ENCODE measurements at places on chromosomes 13 and 19.

GRCh38 chr13:84076280-84076679, 194.0 kb upstream of the SLITRK1 start:
- no peak for DNase-seq

GRCh38 chr13:47033216-47033615, 136.4 kb upstream of the HTR2A start:
- no peak for DNase-seq

DNA sequence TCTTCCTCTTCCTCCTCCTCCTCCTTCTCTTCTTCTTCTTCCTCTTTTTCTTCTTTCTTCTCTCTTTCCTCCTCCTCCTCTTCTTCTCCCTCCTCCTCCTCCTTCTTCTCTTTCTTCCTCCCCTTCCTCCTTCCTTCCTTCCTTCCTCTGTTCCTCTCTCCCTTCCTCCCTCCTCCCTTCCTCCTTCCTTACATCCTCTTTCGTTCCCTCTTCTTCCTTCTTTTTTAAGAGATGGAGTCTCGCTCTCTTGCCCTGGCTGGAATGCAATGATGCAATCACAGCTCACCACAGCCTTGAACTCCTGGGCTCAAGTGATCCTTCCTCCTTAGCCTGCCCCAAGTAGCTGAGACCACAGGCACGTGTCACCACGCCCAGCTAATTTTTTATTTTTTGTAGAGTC, 13.2 kb downstream of the EHD2 start:
- no peak for DNase-seq

DNA sequence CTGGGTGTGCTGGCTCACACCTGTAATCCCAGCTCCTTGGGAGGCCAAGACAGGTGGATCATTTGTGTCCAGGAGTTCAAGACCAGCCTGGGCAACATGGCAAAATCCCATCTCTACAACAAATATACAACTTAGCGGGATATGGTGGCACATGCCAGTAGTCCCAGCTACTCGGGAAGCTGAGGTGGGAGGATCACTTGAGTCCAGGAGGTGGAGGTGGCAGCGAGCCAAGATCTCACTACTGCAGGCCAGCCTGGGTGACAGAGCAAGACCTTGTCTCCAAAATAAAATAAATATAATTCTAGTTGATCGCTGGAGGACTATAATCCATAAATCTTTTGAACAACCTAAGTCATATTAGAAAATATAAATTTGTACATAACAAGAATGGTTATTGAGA, 1061.5 kb upstream of the PCDH9 start:
- no peak for DNase-seq

- DNase-seq: no peak
Measured at GRCh38 chr19:18273561-18274218, 562 bp downstream of the IQCN start.

GRCh38 chr13:65914716-65915115, 1315.4 kb downstream of the PCDH9 start:
- DNase-seq: no peak

- no peak for DNase-seq
Measured at GRCh38 chr13:91126806-91127205, 220.7 kb upstream of the MIR17HG start.

DNA sequence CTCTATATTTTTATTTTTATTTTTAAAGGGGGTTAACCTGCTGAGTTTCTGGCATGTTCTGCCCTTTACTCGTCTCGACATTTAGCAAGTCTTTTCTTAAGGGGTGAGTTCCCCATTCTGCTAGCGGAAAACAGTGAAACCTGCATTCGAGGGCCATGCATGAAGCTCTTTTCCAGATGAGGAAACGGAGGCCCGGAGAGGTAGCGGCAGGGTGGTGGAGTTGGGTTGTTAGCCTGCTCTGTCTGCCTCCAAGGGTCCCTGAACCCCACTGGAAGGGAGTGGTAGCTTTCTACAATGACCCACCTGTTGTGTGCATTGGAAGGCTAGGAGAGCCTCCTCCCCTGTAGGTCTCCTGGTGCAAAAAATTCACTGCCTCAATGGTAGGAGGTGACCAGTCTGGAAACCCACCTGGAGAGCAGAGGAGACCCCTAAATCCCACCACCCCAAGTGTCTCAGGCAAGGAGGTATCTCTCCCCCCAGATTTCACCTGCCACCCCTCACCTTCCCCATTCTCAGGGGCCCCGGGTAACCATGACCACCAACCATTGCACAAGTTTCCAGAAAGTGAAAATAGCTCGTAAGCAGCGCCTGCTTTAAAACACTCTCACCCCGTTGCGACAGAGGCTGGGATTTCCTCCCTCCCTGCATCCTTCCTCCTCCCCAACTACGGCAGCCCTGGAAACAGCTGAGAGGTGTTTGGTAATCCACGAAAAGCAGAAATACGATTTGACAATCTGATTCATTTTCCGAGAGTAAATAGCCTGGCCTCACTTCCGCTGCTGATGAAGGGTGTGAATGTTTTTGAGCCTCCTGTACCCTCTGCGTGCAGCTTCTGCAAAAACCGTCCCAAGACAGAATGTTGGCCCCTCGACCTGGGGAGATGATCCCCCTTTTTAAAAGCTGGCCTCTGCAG, 3.5 kb downstream of the KLF2 start:
- DNase-seq: no peak

DNA sequence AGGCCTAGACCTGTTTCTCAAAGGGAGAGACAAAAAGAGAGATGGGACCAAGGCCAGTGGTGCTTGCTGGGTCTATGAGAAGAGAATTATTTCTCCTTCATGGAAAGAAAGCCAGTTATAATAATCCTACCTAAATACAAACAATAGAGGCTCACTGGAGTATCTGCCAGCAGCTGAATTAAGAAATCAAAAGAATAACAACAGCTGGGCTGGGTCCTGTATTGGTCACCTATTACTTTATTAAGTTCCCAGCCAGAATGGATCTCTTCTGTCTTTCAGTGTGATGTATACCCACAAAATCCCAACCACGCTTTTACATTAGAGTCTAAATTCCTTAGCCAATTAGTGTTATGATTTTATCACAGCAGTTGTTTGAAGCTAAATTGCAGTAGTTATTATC, 297.8 kb upstream of the DACH1 start:
- no peak for DNase-seq

DNA sequence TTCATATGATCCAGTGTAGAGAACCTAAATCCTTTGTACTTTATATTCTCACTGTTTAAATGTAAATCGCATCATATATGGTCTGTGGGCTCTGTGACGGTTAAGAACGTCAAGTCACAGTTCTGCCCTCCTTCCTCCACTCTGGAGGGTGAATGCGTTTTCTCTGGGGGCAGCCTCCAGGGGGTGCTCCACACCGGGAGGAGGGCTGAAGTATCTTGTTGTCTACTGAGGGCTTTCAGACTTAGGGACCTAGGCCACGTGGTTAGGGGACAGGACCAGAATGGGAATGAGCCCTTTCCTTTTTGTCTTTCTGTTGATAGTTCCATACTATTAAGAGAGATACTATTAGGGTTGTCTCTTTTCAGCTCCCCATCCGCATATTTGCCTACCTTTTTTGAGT, 504.9 kb downstream of the FGF9 start:
- DNase-seq: no peak

DNA sequence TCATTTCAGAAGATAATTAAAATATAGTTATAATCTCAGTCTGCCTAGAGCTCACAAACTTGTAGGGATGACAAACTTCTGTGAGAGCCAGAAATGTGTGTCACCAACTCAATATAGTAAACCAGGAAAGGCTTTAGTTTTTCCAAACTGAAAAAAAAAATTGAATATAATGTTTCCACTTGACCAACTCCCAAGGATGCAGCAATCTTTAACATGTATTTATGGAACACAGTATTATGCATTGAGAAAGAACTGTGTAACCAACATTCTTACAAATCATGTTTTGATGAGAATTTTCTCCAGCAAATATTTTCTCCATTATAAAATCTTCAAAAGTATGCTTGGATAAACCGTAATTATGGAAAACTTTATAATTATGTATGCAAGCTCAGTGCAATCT, 50.1 kb upstream of the KLF12 start:
- DNase-seq: no peak

DNA sequence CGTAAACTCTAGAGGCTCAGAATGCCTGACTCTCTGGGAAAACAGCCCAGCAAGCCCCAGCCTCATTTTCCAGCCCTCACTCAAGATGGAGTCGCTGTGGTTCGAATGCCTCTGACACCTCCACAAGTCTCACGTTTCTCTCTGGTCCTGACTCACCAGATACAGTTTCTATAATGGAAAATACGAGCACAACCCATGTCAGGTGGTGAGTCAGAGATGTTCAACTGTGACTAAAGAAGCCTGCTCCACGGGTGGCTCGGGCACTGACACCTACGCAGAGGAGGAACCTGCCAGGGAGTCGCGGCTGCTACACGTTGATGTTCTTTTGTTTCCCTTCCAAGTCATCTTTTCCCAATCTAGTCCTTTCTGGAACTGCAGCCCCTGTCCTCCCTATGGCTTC, 87.1 kb upstream of the STK24 start:
- DNase-seq: no peak

GRCh38 chr13:80336370-80336769, 4.6 kb downstream of the SPRY2 start:
- DNase-seq: no peak

DNA sequence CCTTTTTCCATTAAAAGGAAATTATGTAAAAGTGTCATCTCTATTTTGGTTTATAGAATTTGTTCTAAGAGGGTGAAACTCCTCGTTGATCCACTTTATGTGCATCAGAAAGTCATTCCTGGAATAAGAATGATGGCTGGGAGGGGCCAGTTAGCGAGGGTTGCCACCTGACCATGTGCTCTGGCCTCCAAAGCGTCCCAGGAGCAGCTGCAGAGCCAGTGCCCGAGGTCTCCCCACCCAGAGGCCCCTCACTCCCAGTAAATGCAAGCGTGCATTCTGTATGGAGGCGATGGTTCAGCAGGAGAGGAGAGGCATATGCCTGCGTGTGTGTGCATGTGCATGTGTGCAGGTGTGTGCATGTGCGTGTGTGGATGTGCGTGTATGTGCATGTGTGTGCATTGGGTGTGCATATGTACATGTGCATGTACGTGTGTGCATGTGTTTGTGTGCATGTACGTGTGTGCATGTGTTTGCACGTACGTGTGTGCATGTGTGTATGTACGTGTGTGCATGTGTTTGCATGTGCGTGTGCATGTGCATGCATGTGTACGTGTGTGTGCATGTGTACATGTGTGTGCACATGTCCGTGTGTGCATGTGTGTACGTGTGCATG, 345.8 kb downstream of the TEX29 start:
- DNase-seq: no peak

DNA sequence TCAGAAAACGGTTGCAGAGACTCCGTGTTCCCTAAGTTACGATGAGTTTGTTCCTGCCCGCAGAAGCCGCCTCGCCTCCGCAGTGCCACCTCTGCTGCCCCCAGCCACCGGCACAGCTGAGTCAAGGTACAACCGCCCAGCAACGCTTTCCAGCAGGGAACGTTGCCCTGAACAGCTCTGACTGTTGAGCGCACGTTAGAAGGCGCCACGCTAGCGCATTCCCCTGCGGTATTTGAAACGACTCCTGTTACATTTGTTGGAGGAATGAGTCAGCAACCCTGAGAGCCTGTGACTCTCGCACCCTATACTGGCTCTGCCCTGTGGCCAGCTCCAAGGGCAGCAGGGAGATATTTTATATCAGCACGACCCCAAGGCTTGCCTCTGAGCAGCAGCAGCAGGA, 302.8 kb downstream of the TEX29 start:
- no peak for DNase-seq

DNA sequence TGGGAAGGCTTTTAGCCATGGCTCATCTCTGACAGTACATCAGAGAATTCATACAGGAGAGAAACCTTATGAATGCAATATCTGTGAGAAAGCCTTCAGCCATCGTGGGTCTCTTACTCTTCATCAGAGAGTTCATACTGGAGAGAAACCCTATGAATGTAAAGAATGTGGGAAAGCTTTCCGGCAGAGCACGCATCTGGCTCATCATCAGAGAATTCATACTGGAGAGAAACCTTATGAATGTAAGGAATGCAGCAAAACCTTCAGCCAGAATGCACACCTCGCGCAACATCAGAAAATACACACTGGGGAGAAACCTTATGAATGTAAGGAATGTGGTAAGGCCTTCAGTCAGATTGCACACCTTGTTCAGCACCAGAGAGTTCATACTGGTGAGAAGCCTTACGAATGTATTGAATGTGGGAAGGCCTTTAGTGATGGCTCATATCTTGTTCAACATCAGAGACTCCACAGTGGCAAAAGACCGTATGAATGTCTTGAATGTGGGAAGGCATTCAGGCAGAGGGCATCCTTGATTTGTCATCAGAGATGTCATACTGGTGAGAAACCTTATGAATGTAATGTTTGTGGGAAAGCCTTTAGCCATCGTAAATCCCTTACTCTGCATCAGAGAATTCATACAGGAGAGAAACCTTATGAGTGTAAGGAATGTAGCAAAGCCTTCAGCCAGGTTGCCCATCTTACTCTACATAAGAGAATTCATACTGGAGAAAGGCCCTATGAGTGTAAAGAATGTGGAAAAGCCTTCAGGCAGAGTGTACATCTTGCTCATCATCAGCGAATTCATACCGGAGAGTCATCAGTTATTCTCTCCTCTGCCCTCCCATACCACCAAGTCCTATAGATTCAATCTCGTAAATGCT, 10.7 kb downstream of the ZNF470 start:
- no peak for DNase-seq

DNA sequence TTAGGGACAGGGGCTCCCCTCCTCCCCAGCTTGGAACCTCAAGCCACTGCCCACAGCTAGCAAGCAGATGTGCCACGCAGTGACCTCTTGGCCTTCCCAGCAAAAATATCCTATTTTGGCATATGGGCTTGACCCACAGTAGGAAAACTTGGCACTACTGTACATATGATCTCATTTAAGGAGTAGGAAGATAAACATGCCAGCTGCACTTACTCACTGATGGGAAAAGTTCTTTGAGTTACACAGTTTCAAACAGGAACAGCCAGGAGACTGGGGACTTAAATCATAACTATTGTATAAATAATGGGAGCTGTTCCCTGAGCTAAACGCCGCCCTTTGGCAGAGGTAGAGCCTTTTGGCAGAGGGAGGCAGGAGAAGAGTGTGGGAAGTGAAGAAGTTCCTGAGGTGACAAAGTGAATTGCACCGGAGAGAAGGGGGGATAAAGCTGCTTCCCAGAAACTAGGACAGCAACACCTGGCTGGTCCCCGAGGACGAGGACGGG, 6.1 kb downstream of the SACS start:
- peak; percentile 35 for DNase-seq
